Hindlimb muscle (tissue), 1 donor: ENCODE measurements at places on chromosomes 12 and 14.

- no peak for DNase-seq
These were observed 991.6 kb downstream of the BCL11B start for GRCh38 chr14:98280436-98280835.

DNA sequence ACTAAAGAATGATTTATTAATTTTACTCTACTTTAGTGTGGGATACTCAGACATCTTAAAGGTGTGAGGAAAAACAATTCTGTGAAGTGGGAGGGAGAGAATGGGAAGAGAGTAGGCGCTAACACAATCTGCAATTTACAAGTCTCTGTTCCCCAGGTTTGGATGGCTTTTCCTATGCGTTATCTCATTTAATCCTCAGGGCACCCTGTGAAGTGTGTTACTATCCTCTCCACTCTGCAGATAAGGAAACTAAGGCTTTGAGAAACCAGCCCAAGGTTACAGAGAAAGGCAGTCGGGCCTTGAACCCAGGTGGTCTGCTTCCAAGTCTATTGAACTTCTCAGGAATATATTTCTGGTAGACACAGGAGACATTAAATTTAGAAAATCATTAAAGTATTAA is 36.2 kb upstream of the TUBA1C start:
- DNase-seq: no peak

- DNase-seq: no peak
These were observed 1.7 kb downstream of the ARHGAP9 start for GRCh38 chr12:57477710-57478681.

DNA sequence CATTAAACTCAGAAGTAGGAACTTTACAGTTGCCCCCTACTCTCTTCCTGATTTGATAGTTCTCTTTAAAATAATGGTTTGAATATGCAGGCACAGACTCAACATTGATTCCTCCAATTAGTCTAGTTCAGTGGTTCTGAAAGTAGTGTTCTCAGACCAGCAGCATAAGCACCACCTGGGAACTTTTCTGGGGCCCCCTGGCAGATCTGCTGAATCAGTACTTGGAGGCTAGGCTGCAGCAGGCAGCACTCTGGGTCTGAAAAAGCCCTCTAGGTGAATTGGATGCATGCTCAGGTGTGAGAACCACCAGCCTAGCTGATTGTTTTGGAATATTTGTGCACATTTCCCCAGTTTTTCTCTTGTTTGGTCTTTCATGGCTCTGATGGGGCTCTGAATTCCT is 198.6 kb upstream of the NOS1 start:
- no peak for DNase-seq

- DNase-seq: peak; percentile 24
These were observed 50.1 kb downstream of the KLRG1 start for GRCh38 chr12:9039397-9039977.

DNA sequence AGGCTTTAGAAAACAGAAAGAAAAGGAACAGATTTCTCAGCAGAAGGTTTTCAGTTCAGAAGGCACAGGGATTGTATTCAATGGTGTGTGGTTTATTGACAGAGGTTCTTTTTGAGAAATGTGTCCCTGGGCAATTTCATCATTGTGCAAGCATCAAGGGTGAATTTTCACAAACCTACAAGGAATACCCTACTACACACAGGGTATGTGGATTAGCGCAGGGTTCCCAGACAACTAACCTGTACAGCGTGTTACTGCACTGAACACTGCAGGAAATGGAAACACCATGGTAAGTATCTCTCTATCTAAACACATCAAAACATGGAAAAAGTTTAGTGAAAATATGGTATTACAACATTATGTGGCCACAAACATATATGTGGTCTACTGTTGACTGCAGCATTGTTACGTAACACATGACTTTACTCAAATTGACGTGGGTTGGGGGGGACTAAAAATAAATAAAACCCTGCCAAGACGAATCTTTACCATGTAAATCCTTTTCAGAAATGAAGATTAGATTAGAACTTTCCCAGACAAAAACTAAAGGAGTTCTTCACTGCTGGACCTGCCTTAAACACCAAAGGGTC is 893.1 kb downstream of the TMEM121 start:
- no peak for DNase-seq

DNA sequence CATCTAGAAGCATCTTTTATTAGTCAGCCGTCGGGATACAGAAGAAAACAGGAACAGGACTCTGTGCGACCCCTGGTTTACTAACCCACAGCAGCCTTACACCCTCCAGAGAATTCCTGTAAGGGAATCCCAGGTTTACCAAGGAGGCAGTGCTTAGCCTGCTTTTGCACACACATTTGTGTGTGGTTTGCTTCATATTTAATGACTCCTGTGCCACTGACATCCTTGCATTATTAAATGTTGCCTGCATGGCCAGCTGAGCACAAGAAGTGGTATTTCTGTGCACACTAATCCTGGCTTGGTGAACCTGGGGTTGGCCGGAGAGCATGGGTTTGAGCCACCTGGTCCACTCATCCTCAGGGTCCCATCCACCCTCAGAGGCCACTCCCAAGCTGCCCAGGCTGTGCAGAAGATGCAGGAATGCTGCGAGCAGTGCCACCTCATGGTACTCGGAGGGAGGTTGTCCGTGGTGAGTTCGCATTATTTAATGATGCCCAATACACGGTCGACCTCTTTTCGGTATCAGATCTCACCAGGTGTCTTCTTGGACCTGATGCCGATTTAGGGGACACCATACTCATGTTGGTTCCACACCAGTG is 152.4 kb upstream of the RTL1 start:
- DNase-seq: no peak

DNA sequence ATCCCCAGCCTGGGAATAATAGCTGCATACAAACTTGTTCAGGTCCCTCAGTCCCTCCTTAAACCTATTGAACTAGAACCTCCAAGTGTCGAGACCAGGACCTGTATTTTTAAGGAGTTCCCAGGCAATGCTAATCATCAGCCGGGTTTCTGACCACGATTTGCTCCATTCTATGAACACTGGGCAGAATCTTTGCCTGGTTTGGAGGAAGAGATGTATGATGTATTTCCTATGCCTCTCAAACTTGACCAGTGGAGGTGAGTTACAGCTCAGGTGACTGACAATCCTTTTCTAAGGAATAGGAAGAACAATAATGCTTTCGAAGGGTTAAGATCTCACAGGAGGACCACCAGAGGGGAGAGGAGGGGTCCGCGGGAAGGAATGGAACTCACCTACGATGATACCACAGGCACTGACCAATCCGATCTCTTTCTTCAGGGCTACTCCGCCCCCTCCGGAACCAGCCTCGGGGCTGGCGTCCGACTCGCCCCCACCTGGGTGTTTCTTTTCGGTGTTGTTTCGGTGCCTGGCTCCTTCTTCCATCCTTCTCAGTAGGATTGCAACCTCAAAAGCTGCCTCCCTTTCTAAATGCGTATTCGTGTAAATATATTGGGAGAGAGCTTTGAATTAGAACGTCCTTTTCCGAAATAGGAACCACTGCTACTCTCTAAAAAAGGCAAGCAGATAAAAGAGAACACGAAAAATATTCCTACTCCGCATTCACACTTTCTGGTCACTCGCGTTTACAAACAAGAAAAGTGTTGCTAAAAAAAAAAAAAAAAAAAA is 895 bp downstream of the SLC7A8 start:
- DNase-seq: no peak

DNA sequence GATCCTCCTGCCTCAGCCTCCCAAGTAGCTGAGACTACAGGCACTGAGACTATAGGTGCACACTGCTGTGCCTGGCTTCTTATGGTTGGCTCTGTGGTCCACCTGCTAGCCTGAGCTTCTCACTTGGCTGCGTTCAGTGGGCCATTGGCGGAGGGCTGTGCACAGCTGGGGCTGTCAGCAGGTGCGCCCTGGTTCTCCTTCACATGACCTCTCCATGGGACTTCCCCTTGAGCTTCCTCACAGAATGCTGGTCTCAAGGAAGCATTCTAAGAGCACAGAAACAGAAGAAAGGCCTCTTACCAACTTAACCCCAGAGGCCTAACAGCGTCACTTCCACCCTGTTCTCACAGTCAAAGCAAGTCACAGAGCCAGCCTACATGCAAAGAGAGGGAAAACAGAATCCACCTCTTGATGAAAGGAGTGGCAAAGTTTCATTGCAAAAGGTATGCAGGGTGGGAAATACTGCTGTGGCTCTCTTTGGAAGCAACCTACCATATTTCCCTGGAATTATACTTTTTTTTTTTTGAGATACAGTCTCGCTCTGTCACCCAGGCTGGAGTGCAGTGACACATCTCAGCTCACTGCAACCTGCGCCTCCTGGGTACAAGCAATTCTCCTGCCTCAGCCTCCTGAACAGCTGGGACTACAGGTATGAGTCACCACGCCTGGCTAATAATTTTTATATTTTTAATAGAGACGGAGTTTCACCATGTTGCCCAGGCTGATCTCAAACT is 9.3 kb downstream of the RILPL2 start:
- DNase-seq: no peak

GRCh38 chr14:103765526-103765925 is 49.9 kb downstream of the ZFYVE21 start:
- no peak for DNase-seq

GRCh38 chr12:105321125-105321524 is 9.4 kb upstream of the C12orf75 start:
- no peak for DNase-seq

DNA sequence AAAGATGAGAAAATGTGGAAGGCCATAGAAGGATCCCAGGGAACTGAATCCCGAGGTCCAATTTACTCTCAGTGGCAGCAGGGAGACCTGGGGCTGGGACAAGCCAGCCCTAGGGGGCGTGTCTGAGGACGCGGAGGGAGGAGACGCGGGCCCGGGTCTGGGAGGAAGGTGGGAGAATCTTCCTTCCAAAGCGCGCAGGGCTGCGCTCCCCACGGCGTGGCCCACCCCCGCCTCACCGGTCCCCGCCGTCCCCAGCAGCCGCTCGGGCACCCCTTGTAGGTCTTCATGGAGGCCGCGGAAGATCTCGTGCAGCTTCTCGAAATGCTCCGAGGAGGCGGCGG is 323 bp downstream of the VTI1B start:
- DNase-seq: peak; percentile 68

- no peak for DNase-seq
These were observed 198.9 kb downstream of the ADGRD1 start for GRCh38 chr12:131152587-131152986.

DNA sequence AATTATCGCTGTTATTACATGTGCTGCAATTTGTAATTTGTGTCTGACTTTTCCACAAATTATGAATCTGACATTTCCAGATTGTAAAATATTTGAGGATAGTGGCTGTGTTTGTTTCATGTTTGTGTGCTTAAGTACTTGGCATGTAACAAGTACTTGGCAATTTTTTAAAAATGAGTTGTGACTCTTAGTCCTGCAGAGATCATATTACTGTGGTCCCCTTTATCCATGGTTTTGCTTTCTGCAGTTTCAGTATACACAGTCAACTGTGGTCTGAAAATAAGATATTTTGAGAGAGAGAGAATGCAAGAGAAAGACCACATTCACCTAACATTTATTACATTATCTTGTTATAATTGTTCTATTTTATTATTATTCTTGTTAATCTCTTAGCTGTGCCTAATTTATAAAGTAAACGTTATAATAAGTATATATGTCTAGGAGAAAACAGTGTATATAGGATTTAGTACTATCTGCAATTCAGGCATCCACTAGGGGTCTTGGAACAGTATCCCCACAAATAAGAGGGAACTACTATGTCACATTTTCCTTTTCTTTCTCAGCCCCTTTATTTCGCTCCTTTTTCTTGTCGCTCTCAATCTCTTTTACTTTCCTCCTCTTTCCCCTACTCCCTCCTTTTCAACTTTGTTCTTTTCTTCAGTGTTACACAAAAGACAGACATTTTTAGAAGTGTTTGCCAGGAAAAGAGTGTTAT is 176.1 kb downstream of the FUT8 start:
- DNase-seq: no peak

DNA sequence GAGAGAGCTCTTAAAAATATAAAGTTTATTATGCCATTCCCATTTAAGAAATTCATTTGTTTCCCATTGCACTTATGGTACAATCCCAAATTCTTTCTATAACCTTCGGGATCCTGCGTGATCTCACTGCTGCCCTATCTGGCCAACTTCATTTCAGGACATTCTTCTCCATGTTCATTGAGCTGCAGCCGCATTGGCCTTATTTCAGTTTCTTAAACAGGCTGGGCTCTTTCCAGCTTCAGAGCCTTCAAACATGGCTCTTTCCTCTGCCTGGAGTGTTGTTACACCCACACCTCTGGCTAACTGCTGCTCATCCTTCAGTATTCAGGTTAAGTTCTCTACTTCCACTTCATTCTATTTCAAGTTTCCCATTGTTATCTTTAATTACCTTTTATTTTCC is 58.5 kb upstream of the LRTM2 start:
- DNase-seq: no peak

DNA sequence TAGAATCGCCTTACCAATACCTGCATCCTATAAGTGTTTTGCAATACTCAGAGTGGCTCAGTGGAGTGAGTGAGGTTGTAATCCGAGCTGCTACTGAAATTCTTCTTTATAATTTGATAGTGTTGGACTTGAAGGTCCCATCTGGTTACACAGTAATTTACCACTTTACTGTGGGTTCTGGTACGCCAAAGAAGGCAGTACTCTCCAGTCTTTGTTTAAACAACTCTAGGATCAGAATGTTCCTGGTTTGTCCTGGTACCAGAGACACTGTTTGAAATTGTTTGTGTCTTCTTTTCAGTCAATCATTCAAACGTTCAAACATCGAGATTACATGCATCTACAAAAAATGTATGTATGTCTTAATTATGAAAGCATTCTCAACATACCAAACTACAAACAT is 51.3 kb upstream of the AMN1 start:
- DNase-seq: no peak

DNA sequence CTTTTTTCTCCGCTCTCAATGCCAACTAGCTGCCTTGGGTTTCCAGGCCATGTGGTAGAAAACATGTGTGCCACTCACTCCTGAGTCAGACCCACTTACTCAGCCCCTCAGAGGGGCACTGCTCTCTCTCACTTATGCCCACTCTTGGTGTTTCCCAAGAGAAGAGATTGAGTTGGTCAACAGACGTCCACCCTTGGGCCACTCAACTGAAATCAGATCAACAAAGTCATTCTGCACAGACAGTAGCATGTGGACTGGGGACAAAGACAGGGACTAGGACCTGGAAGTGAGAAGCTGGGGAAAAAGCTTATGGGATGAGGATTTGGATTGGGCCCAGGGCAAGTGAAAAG is 161.2 kb downstream of the EFCAB11 start:
- no peak for DNase-seq

DNA sequence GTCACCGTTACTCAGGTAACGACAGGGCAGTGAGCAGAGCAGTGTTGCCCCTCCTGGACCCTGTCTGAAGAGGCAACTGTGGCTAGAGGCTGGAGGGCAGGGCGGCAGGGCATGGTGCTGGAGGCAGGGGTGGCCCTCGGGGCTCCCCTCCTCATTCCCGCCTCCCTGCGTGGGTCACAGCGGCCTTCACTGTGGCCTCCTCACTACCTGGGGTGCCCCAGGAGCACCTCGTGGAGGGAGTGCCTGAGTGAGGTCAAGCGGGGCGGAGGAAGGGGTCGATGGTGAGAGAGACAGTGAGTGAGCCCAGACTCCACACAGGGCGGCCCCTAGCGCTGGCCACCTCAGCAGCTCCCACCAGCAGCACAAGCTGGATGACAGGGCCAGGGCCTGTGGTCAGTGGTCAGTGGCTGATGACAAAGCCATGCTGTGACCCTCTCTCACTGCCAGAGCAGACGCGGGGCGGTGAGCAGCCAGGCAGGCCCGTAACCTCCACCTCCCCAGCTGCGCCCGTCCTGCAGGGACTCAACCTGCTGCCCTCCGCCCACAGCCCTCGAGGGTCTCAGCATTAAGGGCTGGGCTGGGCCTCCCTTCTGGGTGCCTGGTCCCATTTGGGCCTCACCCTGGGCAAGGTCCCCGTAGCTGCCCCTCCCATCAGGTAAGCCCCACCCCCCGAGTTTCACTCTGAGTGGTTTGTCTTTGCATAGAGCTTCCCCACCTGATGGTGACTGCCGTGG is 17.8 kb downstream of the GPR132 start:
- no peak for DNase-seq
